ENCODE measurements at places on chromosomes 1 and 21.

- DNase-seq = no peak
Observed at GRCh38 chr1:20172033-20172590, 13.8 kb upstream of the UBXN10 start.

GRCh38 chr1:243507001-243507671 is 251.3 kb downstream of the SDCCAG8 start:
- no peak for DNase-seq

DNA sequence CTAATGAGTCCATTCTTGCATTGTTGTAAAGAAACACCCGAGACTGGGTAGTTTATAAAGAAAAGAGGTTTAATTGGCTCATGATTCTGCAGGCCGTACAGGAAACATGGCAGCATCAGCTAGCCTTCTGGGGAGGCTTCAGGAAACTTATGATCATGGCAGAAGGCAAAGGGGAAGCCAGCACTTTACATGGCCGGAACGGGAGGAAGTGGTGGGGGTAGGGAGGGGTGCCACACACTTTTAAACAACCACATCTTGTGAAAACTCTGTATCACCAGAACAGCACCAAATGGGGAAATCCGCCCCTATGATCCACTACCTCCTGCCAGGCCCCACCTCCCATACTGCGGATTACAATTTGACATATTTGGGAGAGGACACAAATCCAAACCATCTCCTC is 43.9 kb downstream of the NOS1AP start:
- DNase-seq = no peak

GRCh38 chr1:182561456-182561855 is 27.6 kb downstream of the RNASEL start:
- DNase-seq = no peak

- DNase-seq = peak; percentile 32
Observed at GRCh38 chr1:24309762-24310485, 9.2 kb upstream of the GRHL3 start.

GRCh38 chr1:93016171-93016570 is 54.9 kb upstream of the DIPK1A start:
- DNase-seq = peak; percentile 28

GRCh38 chr1:182269097-182269496 is 122.5 kb downstream of the GLUL start:
- no peak for DNase-seq

DNA sequence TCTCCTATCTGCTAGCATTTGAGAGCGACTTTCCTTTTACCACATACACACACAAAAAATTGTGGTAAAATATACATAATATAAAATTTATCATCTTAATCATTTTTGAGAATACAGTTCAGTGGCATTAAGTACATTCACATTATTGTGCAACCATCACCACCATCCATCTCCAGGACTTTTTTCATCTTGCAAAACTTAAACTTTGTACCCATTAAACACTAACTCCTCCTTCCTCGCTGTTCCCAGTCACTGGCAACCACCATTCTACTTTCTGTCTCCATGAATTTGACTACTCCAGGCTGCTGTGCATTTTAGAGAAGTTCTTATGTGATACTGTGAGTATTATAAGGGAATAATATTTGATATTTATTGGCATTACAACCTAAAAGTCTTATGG is 181.3 kb downstream of the C1orf21 start:
- no peak for DNase-seq

DNA sequence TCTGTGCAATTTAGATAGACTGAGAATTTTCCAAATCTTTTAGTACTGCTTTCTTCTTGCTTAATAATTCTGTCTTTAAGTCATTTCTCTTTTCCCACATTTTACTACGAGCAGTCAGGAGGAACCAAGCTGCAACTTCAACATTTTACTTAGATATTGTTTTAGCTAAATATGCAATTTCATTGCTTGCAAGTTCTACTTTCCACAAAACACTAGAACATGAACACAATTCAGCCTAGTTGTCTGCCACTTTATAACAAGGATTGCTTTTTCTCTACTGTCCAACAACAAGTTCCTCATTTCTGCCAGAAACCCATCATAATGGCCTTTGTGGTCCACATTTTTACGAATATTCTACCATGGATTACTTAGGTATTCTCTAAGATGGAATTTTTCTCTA is 36.6 kb downstream of the SORT1 start:
- no peak for DNase-seq

DNA sequence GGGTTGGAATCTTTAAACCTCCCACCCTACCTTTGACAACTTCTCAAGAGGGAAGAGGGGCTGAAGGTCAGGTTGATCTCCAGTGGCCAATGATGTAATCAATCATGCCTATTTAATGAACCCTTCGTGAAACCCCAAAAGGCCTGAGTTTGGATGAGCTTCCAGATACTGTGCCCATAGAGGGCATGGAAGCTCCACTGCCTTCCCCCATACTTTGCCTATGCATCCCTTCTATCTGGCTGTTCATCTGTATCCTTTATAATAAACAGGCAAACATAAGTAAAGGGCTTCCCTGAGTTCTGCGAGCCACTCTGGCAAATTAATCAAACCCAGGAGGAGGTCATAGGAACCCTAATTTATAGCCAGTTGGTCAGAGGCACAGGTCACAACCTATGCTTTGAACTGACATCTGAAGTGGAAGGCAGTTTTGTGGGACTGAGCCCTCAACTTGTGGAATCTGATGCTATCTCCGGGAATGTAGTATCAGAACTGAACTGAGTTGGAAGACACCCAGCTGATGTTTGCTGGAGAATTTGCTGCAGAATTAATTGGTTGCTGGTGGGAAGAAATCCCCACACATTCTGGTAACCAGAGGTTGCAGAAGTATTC is 24.8 kb downstream of the S100A10 start:
- no peak for DNase-seq

- DNase-seq = peak; percentile 96
Observed at GRCh38 chr1:243642936-243643335, 207.1 kb downstream of the AKT3 start.

GRCh38 chr1:244325056-244325758 is 126.5 kb downstream of the ADSS2 start:
- no peak for DNase-seq

GRCh38 chr1:165501330-165501969 is 42.4 kb upstream of the LRRC52 start:
- no peak for DNase-seq

DNA sequence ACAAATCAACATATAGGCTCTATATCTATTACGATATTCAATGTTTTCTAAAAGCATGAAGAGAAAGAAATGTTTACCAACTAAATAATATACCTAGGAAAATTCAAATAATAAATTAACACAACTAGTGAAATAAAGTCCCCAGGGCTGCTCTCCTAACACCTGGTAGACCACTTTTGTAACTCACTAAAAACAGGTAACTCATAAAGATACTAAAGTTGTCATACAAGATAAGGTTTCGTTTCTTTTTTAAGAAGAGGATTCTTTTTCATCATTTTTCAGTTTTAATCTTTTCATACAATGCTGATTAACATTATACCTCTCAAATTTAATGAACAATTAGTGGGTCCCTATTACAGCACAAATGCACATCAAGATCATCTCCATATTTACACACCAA is 99.0 kb downstream of the ZZZ3 start:
- no peak for DNase-seq

DNA sequence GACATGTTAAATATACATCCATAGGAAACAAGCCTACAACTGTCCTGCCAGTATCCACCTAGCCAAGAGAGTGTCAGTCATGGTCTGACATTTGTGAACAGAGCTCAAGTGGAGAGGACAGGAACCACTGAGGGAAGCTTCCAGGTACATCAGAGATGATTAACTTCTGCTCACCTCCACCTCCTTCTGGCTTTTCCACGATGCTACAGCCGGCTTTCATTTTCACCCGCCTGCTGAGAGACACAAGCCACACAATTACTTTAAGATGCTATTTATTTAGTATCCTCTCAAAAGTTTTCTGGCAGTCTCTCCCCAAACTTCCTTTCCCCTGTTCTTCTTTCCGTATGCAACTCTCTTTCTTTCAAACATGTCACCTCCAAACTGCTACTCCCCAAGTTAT is 2.1 kb downstream of the ETV3 start:
- DNase-seq = no peak

DNA sequence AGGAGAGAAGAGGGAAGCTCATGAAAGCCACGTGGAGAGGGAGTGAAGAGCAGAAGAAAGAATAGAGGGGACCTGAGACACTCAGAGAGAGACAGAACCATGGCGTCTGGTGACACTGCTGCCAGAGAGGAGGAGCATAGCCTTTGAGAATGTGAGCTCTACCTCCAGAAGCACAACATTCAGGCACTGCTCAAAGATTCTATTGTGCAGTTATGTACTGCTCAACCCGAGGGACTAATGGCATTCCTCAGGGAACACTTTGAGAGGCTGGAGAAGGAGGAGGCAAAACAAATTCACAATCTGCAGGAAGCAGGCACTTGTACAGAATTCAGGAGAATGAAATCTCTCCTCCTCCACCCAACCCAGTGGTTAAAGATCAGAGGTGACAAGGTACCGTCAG is 45.1 kb downstream of the BTBD8 start:
- DNase-seq = no peak

- DNase-seq = no peak
Observed at GRCh38 chr21:39377444-39378050, 28.7 kb upstream of the HMGN1 start.

DNA sequence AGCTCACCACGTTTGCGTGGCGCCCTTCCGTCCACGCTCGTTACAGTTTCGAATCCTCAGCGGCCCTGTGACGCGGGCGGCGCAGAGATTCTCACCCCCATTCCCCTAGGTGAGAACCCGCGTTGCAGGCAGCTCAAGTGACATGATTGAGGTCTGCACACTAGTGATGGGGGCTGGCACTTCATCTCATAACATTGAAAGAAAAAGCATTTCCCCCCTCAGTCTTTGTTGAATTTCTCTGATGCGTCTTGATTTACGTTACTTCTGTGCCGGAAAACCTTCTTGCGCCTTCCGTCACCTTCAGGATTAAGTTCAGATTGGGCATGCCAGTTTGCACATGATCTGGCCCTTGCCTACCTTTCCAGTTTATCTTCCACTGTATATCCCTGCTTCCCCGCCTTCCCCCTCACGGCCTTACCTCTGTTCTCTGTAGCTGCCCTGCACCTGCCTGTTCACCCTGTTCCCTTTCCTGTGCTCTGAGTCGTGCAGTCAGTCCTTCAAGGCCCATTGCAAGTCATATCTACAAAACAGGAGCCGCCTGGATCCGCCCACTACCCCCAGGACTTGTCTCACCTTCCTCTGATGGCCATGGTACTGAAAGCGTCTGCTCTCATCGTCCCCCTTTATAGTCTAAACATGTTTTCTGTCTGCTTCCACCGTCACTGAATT is 1.1 kb downstream of the CTPS1 start:
- no peak for DNase-seq

DNA sequence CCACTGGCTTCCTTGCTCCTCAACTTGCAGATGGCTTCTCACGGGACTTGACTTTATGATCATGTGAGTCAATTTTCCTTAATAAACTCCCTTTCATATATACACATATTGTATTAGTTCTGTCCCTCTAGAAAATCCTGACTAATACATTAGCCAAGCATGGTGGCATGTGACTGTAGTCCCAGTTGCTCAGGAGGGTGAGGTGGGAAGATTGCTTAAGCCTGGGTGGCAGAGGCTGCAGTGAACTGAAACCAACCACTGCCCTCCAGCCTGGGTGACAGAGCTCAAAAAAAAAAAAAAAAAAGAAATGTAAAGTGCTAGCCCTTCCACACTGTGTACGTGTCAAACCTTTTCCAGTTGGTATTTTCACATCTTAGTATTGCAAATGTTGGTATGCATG is 857.0 kb downstream of the LTN1 start:
- DNase-seq = no peak

DNA sequence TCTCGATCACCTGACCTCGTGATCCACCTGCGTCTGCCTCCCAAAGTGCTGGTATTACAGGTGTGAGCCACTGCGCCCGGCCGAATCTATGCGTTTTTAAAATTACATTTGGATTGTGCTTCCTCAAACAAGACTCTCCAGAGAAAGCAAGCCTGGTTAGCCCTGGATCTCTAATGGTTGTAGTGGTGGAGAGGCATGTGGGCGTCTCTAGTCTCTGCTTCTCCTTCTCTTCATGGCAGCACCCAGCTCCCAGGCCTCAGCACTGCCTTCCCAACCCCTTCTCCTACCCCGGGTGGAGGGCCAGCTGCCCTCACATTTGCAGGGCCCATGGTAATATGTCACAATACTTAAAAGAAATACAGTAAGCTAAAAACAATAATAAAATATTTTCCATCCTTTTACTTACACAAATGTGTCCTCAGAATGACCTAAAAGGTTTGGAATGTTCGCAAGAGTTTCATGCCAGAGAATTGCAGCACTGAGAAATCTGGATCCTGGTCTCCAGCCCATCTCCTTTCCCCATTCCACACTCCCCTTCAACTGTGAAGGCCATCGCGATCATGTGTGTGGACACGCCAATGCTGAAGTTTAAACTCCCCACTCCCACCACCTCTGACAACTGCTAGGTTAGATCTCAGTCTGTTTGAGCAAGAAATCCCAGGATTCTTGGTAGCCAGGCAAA is 7.0 kb downstream of the OR14I1 start:
- no peak for DNase-seq

- DNase-seq = no peak
Observed at GRCh38 chr1:29500651-29501050, 264.3 kb downstream of the PTPRU start.

DNA sequence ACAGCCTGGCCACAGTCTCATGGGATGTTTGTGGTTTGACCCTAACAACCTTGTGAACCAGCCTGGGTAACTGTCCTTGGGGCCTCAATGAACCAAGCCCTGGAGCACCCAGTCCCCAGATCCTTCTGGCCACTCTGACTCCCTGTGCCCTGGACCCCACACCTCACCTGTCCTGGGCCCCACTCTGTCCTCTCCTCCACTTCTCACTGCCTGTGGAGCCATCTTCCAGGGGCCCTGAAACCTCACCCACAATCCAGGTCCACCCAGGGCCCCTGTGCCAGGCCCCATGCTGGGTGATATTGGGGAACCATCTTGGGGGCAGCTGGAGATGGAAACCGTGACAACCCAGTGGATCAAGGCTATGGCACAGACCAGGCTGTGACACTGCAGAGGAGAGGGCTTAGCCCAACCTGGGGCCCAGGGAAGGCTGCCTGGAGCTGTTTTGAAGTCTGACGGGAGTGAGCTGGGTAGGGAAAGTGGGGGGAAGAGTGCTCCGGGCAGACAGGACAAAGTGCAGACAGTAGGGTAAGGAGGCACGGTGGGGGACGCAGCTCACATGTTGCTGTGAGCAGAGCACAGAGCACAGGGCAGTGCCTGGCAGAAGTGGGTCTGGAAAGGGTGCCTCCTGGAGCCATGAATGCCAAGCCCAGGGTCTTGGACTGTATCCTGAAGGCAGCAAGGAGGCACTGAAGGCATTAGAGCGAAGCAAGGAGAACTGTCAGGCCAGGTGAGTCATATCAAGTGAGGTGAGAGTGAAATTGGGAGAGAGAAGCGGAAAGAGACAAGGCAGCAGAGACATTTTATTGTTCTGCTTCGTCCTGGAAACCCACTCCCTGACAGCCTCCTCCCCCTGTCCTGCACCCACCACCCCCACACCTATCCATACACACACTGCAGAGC is 12.1 kb upstream of the LRP8 start:
- no peak for DNase-seq

- DNase-seq = no peak
Observed at GRCh38 chr1:97634758-97635157, 286.1 kb downstream of the DPYD start.

- DNase-seq = no peak
Observed at GRCh38 chr1:59856725-59857338, 42.1 kb downstream of the HOOK1 start.

Measured in astrocyte (in vitro differentiated cells and primary cell).